ENCODE measurements at places on chromosomes 2 and 18.

- no peak for DNase-seq
These were observed 479.6 kb downstream of the DPP10 start for GRCh38 chr2:114922076-114922475.

- DNase-seq = peak; percentile 94
These were observed 150.7 kb upstream of the DLX2 start for GRCh38 chr2:172253190-172254052.

DNA sequence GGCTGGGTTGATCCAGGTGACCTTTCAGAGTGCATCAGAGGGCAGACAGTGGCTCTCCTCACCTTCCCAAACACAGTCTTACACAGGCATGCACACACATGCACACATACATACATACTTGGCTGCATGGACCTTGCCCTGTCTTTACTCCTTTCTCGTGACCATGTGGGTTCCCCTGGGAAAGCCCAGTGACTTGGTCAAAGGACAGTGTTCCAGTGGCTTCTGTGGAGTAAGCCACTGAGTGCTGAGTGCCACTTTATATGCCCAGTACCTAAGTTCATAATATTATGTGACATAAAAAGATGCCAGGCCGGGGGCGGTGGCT is 249.4 kb downstream of the MYCN start:
- no peak for DNase-seq

DNA sequence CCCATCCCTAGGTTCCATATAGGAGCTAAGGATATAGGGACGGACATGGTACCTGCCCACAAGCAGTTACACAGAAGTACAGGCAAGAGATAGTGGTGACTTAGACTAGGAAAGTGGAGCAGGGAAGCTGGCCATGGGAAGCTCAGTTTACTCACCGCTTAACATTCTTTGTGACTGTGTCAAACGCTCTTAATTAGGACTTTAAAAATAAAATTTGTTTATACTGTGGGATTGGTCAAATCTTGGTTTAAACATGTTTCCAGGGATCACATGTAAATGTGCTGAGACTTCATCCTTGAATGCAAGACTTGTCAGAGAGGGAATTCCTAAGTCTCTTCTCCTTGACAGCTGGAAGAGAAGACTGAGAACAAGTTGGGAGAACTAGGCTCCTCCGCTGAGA is 107.3 kb downstream of the MTCL1 start:
- DNase-seq = peak; percentile 54

DNA sequence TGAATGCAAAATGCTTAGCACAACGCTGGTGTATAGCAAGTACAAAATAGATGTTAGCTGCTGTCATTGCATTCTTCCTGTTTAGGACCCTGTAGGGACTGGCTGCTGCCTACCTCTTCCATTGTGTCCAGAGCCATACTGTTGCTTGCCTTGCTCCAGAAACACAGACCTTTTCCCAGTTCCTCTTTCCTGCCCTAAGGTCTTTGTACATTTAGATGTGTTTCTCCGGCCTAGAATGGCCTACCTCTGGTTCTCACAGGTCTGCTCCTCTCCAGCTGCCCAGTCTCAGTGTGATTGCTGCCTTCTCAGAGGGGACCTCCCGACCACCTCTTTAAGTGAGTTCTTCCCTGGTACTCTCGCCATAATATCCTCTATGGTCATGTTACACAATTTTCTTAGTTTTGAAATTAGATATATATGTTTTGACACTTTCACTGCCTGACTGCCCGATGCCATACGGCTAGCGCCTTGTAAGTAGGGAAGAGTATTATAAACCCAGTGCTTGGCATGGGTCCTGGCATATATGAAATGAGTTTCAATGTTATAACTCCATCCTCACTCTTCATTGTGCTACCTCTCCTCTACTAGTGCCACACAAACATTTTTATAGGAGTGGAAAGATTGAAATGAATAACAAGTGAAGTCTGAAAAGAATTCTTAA is 48.3 kb downstream of the RFTN2 start:
- no peak for DNase-seq

DNA sequence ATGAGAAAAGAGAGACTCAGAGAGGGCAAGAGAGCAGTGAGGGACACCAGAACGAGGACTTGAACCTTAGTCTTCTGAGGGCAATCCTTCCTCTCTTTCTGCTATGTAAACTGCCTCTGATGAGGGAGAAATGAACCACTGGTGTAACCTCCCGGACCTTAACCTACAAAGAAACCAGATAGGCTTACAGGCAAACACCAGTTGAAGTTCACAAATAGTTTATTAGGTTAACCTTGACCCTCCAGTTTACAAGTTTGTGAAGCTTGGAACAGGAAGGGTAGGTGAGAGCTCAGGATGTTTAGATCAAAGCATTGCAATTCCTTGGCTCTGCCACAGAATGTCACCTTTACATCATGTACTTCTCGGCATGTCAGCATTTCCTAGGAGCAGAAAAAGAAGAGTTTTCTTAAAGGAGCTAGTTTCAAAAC is 486.4 kb upstream of the SPRED2 start:
- DNase-seq = no peak

DNA sequence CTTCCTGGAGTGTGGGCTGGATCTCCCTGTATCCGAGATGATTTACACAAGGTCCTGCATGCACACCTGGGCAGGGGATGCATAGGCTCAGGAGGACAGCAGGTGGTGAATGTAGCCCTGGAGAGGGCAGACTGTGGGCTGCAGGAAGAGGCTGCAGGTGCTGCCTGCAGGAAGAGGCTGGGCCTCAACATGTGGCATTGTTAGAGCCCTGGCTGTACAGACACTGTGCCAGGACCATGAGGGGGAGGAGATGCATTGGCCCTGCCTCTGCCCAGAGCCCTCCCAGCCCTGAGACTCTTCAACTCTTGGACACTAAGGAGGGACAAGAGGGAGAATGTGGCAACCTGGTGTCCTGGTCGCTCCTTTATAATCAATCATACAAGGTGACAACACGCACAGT is 392.8 kb downstream of the TNS1 start:
- DNase-seq = no peak

DNA sequence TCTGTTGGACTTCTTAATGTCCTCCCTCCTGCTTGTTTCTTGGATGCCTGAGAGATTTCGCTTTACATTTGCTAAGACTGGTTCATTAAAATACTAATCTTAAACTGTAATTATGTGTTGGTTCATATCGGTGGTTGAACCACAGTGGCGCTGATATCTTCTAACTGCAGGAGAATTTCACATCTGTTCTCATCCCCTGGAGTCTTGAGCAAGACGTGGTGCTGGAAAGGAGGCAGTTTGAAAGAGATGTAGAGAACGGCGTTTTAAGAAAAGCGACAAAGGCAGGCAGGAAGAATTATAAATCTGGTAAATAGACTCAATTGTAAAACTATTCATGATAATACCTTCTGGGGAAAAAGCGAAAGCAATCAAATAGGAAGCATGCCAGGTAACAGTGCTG is 79.5 kb downstream of the NXPH2 start:
- no peak for DNase-seq

GRCh38 chr2:105842555-105842954 is 97.8 kb downstream of the NCK2 start:
- no peak for DNase-seq

DNA sequence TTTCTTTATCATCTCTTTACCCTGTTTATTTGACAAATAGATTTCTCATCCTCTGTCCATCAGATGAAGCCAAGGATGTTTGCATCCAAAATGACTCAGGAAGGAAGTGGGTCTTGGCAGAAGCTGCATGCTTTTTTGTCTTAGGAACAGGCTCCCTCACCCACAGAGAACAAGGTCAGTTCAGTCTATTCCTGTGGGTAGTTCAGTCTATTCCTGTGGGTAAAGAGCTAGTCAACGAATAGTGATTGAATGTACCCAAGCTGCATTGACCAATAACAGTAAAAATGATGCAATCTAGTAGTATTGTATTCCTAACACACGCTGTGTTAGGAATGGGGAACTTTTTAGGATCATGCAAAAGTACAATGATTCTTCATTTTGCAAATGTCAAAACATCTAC is 290.8 kb upstream of the TANK start:
- DNase-seq = peak; percentile 76

DNA sequence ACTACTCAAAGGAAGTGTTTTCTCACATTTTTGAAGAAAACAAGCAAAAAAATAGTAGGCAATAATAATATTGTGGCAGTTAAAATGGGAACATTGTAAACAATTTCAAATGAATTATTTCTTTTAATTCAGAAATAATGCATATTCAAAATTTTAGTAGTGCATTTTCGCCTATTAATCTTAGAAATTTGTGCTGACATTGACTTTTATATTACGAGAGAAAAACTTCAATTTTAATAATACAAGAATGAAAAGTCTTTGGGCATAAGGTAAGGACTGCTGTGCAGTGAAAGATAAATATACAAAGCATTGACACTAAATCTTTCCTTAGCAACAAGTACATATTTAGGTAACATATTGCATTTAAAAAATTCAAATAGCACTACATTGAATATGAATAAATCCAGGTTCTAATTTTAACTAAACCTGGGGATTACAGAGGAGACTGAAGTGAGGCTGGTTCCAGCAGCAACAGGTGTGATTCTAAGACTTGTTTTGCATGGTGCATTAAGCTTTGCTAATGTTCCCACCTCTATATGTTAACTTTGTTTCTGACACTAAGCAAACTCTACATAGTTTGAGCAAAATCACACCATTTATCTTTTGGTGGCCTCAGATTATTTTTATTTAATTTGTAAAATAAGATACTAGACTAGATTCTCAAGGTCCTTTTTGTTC is 40.5 kb downstream of the CALCRL start:
- no peak for DNase-seq

- DNase-seq = no peak
These were observed 70.6 kb downstream of the VWA3B start for GRCh38 chr2:98157557-98157956.

GRCh38 chr2:168635065-168635577 is 167.3 kb upstream of the NOSTRIN start:
- DNase-seq = peak; percentile 57

DNA sequence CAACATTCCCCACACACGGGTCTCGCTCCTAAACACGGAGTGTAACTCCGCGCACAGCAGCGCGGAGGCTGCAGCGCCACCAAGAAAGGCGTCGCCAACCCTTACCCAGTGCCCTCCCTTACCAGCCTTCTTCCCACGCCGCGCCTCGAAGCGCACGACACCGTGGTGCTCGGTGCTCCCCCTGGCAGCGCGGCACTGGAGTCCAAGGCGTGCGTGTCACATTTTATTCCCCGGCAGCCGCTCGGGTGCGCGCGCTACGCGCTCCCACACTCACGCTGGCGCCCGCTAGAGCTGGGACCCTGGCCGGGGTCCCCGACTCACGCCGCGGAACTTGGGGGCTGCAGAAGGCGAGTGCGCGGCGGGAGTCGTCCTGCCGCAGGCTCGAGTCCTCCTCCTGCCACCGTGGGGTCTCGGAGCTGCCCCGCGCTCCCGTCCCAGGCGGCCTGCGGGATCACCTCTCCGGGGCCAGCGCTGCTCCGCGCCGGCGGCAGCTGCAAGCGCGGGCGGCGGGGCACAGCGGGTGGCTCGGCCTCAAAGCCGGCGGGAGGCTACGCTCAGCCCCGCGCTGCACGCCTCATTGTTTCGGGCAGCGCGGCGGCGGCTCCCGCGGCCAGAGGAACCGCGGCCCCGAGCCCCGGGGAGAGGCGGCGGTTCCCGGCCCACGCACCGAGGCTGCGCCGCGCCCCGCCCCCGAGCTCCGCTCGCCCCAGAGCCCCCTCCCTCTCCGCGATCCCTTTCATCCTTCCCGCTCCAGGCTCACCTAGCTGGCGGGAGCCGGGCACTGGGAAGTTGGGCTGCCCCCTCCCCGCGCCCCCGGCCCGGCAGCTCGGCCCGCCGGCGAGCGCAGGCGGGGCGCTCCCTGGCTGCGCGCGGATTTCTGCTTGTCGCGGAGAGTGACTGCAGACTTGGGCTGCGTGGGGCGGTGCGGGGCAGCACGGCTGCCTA is at the start of gene ST6GAL2:
Gene ST6GAL2 (minus strand): TSS at position 197 of the 945 bp plus-strand sequence. CDS start 42,190 bp downstream, outside the sequence.
- peak; percentile 46 for DNase-seq

DNA sequence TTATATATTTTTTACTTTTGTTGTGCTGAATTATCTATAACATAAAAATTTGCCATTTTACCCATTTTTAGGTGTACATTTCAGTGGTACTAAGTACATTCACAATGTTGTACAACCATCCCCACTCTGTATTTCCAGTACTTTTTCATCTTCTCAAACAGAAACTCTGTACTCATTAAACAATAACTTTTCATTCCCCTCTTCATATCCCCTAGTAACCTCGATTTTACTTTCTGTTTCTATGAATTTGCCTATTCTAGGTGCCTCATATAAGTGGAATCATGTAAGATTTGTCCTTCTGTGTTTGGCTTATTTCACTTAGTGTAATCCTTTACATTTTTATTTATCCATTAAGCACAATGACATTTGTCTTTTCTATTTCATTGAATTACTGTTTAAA is 51.3 kb downstream of the GTF2A1L start:
- no peak for DNase-seq

DNA sequence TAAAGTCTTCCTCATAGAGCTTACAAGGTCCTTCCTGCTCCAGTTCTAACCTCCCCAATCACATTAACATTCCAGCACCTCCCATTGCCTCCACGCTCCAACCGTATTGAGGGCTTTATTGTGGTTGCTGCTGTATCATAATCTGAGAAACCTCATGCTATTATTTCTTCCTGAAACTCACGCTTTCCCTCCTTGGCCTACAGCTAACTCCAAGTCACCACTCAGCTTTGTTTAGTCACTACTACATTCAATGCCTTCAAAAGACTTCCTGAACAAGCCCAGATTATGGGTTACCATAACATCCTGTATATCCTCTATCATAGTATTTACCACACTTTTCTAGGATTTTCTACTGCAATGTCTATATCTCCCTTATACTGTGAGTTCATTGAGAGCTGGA is 230.4 kb downstream of the IKZF2 start:
- DNase-seq = no peak

- no peak for DNase-seq
These were observed 300.3 kb upstream of the MGAT5 start for GRCh38 chr2:133953524-133953923.

GRCh38 chr2:112048887-112049286 is 6.2 kb upstream of the TMEM87B start:
- DNase-seq = peak; percentile 47

DNA sequence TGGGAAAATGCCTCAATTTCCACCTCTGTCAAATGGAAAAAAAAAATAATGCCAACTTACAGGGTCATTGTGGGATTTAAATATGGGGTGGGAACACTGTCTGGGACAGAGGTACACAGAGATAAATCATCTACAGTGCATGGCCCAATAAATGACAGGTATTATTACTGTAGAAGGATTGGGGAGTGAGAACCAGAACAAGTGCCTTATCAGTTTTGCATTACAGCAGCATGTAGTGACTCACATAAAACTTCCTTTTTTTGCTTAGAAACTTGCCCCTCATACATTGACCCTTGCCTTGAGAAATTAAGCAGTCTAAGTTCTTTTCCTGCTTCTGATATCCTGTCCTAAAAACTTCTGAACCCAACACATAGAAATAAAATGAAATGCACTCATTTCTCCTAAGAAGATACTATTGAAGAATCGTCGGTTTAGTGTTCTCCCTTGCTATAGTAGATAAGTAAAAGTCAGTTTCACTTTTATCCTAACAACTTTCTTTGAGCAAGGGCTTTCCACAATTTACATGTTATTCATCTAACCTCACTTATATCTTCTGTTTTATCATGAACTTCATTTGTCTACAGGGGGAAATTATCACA is 121.0 kb upstream of the HAAO start:
- DNase-seq = no peak

GRCh38 chr2:65390134-65390533 is 42.3 kb downstream of the SPRED2 start:
- no peak for DNase-seq

Measured in AG20443 (cell line).